SJSA1 (cell line): ENCODE measurements at places on chromosomes 16 and 17. TPM values are rescaled to one million over a fixed set of nuclear protein-coding genes. Genes with fewer than 3 reads are reported as not detected.

DNA sequence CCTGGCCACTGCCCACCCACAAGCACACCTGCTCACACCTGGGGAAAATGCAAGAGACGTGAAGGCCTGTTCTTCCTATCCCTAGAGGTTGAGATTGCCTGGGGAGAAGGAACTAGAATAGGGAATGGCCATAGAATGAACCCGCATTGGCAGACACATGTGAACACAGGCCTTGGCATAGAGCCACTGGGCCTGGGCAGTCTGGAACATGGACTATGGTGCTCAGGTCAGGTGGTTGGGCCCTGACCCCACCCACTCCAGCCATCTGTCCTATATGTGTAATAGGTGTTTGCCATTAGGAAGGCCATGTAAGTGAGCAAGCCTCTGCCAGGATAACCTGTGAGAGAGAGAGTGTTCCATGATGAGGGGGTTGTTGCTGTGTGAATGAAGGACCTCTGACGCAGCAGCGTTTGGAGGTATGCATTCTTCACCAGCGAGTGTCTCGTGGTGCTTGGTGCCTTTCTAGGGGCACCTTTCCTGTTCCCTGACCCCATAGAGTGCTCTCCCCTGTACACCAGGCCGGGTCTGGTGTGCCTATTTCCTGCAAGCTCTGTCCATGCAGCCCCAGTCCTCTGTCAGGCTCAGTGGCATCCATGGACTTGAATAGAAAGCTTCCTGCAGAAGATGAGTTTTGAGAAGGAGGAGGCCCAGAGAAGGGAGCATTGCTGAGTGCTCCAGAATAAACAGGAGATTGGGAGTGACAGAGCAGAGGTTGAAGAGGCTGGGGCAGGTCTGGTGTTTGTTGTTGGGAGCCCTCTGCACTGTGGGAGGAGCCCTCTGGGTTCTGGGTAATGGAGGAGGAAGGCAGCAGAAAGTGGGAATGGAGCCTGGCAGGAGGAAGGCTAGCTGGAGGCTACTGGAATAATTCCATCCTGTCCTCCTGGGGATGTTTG, 15.6 kb downstream of the CTRL start:
- H3K4me3 ChIP-seq: no peak overlapping the region
- H3K4me1 ChIP-seq: peaks cover 13% of the 10 kb centered on the region
- no peak for DNase-seq

- DNase-seq: no peak
- no peak overlapping the region for H3K4me3 ChIP-seq
- no peaks in the 10 kb centered on the region for H3K27me3 ChIP-seq
- no peaks in the 10 kb centered on the region for H3K4me1 ChIP-seq
- H3K36me3 ChIP-seq: peaks cover 90% of the 10 kb centered on the region
Observed at GRCh38 chr17:81277946-81278693, 17.0 kb downstream of the SLC38A10 start.

- H3K4me1 ChIP-seq: peaks cover 57% of the 10 kb centered on the region
- H3K27me3 ChIP-seq: no peaks in the 10 kb centered on the region
- no peak overlapping the region for H3K4me3 ChIP-seq
- DNase-seq: peak; percentile 72
- peaks cover 4% of the 10 kb centered on the region; the same call in 1 of the 2 replicates for H3K36me3 ChIP-seq
Observed at GRCh38 chr17:81405411-81405872, 10.2 kb downstream of the BAHCC1 start.

GRCh38 chr16:72554935-72555334, 383.0 kb upstream of the PMFBP1 start:
- no peak for DNase-seq
- no peak overlapping the region for H3K4me3 ChIP-seq
- H3K36me3 ChIP-seq: no peaks in the 10 kb centered on the region; the same call in 1 of the 2 replicates
- H3K27me3 ChIP-seq: no peaks in the 10 kb centered on the region
- no peaks in the 10 kb centered on the region for H3K4me1 ChIP-seq

DNA sequence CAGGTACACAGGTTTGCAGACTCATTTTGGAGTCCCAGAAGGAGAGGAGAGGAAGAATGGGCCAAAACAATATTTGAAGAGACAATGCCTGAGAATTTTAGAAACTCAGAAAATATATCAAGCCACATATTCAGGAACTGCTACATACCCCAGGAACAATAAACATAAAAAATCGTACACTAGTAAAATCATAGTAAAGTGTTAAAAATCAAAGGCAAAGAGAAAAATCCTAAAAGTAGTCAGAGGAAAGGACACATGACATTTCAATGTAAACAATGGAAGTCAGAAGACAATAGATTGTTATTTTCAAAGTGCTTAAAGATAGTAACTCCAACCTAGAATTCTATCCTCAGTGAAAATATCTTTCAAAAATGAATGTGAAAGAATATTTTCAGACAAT, 28.5 kb upstream of the NACA2 start:
- no peaks in the 10 kb centered on the region for H3K4me1 ChIP-seq
- H3K4me3 ChIP-seq: no peak overlapping the region
- no peak overlapping the region for H3K27ac ChIP-seq
- DNase-seq: no peak

DNA sequence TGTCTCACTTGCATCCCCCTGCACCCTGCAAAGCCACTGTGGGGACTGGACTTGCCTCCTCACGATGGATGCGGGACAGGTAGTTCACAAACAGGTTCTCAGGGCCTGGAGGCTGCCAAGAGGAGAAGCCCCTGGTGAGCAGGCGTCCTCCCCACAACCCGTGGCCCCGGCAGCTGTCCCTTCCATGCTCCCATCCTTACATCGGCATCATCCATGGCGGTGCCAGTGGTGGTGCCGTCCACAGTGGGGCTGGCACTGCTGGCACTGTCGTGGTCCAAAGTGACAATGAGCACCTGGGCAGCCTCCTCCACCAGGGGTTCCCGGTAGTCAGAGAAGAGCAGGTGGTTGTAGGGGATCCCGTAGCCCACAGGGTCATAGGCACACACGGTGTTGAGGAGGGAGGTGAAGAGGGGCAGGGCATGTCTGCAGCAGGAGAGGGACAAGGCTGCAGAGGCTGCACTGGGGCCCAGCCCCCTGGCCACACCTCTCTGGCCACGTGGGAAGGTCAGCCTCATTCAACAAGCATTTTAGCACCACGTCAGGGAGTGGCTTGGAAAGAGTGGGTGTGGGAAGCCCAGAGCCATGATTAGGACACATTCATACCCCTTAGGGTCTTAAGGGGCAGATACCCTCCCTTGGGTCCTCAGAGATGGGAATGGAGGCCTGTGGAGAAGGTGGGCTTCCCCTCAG, 12.6 kb downstream of the HID1 start:
- H3K27ac ChIP-seq: no peak overlapping the region
- H3K36me3 ChIP-seq: no peaks in the 10 kb centered on the region
- peaks cover 17% of the 10 kb centered on the region for H3K27me3 ChIP-seq
- H3K4me1 ChIP-seq: no peaks in the 10 kb centered on the region

DNA sequence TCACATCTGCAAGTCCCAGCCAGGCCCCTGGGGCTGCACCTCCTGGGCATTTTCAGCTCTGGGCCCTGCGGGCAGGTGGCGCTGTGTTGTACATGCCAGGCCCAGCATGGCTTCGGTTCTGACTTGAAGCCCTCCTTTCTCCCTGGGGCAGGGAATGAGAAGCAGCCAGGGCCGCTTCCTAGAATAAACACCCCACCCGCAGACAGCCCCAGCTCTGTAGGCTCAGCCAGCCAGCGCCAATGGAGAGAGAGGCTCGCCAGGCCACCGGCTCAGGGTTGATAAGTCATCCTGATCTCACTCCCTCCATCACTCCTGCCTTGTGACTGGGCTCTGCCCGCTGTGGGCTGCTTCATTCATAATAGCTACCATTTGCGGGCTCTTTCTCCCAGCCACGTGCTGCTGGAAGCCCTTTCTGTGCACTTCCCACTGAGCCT, 6.0 kb upstream of the GLIS2 start:
- H3K27ac ChIP-seq: peak overlapping the region; percentile 13; the same call in 1 of the 2 replicates
- peaks cover 10% of the 10 kb centered on the region; the same call in 1 of the 2 replicates for H3K36me3 ChIP-seq
- peaks cover 31% of the 10 kb centered on the region for H3K4me1 ChIP-seq
- peak; percentile 91 for DNase-seq

DNA sequence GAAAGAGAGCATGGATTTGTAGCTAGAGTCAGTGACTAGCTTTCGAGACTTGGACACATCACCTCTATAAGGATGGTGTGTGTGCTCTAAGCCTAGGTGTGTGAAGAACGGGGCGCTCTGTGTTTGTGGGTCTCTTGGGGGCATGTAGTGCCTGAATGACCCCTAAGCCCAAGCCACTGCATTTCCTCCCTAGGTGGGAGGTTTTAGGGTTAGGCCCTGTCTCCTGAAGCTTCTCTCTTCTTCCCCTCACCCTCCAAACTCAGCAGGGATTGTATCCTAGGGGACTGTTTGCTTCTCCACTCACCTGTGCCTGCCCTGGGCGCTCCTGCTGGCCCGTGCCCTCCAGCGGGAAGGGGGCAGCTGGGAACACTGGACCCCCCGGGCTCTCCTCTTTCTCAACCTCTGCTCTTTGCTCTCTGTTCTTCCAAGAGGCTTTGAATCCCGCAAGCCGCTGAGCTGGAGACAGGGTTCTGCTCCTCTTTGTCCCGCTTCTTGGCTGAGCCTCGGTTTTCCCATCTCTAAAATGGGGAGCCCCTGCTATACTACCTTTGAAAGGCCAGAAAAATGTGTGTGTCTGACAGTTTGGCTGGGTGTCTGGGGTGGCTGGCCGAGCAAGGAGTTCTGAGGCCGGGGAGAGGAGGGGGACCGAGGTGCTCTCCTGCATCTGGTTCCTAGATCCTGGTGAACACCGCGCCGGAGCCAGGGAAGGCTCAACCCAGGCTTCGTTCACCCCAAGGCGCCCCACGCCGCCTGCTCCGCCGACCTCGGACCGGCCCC, 810 bp downstream of the CYGB start:
- DNase-seq: no peak
- H3K27me3 ChIP-seq: peaks cover 7% of the 10 kb centered on the region
- H3K4me3 ChIP-seq: peak overlapping the region; percentile 36
- peaks cover 35% of the 10 kb centered on the region for H3K4me1 ChIP-seq
- H3K36me3 ChIP-seq: no peaks in the 10 kb centered on the region

MYH1 gene
- not detected in 2 replicates for total RNA-seq

PPP1R27 gene
- not detected in 2 replicates for total RNA-seq

KRT40 gene
- not detected in 2 replicates for total RNA-seq

TIMP2 gene
- total RNA-seq: 122 and 166 TPM in 2 replicates

POLG2 gene
- 7.0 and 7.5 TPM in 2 replicates for total RNA-seq

RASD1 gene
- 0.28 and 1.3 TPM in 2 replicates for total RNA-seq

APOBR gene
- not detected in 2 replicates for total RNA-seq
